ENCODE measurements at places on chromosomes 13 and 19.

DNA sequence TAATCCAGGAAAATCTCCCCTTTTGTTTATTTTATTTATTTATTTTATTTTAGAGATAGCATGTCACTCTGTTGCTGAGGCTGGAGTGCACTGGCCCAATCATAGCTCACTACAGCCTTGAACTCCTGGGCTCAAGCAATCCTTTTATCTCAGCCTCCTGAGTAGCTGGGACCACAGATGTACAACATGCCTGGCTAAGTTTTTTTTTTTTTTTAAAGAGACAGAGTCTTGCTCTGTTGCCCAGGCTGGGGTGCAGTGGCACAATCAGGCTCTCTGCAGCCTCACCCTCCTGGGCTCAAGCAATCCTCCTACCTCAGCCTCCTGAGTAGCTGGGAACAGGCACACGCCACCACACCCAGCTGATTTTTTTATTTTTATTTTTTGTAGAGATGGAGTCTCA lies 6.3 kb upstream of the PDCD2L start:
- DNase-seq = no peak

DNA sequence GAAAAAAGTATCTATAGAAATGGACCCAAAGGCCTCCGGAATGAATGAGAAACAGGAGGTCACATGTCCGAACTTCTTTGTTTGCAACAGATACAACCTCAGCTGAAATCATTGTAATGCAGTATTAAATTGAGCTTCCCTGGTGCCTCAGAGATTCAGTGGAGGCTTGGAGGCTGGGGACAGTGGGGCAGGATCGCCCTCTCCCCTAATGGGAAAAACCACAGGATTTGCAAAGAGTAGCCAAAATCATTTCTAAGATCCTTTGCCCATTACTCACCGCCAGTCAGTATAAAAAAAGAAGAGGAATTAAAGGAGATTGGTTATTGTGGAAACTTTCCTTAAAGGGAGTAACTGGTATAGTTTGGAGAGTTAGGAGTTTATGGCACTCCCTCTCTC lies 30.4 kb upstream of the IRS2 start:
- DNase-seq = no peak

GRCh38 chr13:43426355-43426754 lies 360.4 kb downstream of the ENOX1 start:
- DNase-seq = no peak

DNA sequence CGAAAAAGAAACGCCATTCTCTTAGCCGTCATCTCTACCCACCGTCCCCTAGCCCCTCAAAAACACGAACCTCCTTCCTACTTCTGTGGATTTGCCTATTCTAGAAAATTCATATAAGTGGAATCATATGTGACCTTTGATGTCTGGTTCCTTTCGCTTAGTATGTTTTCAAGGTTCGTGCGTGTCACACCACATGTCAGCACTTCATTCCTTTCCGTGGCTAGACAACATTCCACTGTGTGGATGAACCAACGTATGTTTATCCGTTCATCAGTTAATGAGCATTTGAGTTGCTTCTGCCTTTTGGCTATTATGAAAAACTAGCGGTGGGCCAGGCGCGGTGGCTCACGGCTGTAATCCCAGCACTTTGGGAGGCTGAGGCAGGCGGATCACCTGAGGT lies 14.0 kb upstream of the PPP1R12C start:
- no peak for DNase-seq

GRCh38 chr19:15340086-15340485 lies 7.7 kb upstream of the BRD4 start:
- DNase-seq = no peak

DNA sequence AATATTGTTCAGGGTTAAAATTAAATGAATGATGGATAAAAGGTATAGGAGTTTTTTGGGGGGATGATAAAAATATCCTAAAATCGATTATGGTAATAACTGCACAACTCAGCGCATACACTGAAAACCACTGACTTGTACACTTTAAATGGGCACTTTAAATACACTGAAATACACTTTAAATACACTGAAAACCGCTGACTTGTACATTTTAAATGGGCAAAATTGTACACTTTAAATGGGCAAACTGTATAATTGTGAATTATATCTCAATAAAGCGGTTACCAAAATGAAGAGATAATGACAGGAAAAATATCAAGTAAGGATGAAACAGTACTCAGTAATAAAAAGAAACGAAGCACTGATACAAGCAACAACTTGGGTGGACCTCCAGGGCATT lies 1.5 kb downstream of the LIG1 start:
- DNase-seq = no peak

- peak; percentile 93 for DNase-seq
Measured at GRCh38 chr13:78881751-78882150, 222.8 kb upstream of the OBI1 start.

GRCh38 chr19:1450735-1451731 lies 1.1 kb downstream of the APC2 start:
- DNase-seq = no peak

- no peak for DNase-seq
Measured at GRCh38 chr13:51590971-51591627, 6.8 kb downstream of the WDFY2 start.

- DNase-seq = no peak
Measured at GRCh38 chr13:113143466-113144254, 14.8 kb upstream of the PROZ start.

DNA sequence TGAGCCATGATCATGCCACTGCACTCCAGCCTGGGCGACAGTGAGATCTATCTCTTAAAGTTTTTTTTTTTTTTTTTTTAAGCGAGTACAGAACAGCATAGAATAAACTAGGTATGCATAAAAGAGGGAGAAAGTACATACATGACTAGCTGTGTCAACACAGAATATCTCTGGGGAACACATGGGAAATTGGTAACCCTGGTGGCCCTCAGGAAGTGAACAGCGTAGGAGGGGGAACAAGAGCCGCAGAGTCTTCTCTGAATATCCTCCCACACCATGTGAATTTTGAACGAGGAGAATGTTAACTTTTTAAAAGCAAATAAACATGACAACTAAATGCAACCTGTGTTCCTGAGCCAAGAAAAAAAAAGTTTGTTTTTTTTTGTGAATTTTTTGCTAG lies 15.2 kb downstream of the PHLDB3 start:
- DNase-seq = no peak

DNA sequence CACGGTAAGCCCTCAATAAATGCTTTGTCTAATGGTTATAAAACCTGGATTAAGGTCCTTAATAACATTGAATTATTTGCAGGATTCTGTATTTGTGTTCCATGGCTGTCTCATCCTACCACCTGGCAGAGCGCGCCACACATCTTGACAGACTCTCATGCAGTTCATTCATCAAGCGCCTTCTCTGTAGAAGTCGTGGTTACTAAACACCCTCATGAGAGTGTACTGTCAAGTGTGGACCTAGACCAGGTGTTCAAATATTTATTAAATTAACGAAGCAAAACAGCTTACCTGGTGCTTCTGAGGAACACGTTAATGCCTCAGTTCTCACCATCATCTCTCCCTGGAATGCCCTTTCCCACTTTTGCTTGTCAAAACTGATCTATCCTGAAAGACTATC lies 13.1 kb upstream of the FBXL3 start:
- no peak for DNase-seq
